Esophagus squamous epithelium (tissue), 5 donors: ENCODE measurements at places on chromosomes 5 and 9.

DNA sequence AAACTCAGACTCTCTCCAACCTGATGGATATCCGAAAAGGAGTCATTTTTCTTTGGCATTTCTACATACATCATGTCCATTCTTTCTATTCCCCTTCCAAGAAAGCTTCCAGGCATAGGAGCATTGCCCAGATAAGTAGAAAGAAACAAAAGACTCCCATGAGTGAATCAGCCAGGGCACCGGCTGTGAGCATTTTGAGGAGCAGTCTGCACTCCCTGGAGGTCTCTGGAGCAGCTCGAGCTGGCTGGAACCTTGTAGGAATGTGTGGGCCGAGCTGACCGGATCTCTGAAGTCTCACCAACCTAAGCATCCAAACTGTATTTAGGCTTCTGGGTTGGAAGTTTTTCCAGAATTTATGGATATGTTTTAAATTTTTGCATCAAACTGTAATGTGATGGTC is 161.4 kb upstream of the TRPC7 start:
- no peak for DNase-seq

- no peak for DNase-seq
Measured at GRCh38 chr5:35971186-35971877, 19.9 kb downstream of the UGT3A1 start.

GRCh38 chr5:38467353-38468040 is 88.9 kb downstream of the LIFR start:
- DNase-seq: no peak

DNA sequence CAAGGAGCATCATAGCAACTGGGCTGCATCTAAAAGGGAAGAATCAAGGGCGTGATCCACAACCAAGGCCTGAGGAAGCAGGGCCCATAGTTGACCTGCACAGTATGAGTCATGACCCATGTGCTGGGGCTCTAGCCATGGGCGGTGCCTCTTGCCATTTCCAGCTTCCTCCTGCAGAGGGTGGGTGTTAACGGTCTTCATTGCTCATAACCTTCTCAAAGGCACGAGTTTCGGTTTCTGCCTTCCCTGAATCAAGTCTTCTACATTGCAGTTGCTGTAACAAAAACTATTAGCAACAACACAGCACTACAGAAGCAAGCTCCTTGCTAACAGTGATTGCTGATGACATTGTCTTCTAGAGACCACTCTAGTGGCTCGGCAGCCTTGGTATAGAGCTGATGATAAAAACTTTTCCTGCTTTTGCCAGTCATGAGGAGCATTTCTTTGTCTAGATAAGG is 66.9 kb downstream of the CTSL start:
- no peak for DNase-seq

DNA sequence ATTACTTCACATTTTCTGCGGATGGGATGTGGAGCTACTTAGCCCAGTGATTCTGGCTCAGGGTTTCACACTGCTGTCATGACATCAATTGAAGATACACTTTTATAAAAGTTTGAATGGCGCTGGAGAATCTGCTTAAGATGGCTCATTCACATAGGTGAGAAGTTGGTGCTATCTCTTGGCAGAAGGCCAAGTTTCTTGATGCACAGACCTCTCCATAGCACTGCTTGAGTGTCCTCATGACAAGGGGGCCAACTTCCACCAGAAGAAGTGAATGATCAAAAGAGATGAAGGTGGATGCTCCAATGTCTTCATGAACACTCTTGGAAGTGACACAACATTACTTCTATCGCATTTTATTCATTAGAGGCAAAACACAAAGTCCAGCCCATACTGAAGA is 403.7 kb upstream of the CCNG1 start:
- no peak for DNase-seq

DNA sequence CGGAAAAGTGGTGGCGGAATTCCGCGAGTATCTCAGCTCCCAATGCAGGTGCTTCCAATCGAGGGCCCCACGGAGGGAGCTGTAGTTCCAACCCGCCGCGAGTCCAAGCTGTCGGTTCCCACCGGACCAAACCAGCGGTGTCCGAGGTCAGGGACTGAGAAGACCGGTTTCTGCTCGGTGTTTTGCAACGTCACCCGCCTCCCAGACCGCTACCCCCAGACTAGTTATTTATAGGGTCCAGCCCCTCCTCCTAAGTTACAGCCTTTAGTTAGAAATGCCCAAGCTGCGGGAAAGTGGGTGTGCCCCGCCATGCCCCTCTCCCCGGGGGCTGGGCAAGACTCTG is 677 bp upstream of the MYORG start:
- no peak for DNase-seq

GRCh38 chr9:12652973-12653372 is 40.2 kb upstream of the TYRP1 start:
- no peak for DNase-seq

- DNase-seq: no peak
Measured at GRCh38 chr9:32500768-32501167, 25.2 kb downstream of the RIGI start.

GRCh38 chr5:65394087-65394486 is 87.6 kb downstream of the ADAMTS6 start:
- DNase-seq: no peak

DNA sequence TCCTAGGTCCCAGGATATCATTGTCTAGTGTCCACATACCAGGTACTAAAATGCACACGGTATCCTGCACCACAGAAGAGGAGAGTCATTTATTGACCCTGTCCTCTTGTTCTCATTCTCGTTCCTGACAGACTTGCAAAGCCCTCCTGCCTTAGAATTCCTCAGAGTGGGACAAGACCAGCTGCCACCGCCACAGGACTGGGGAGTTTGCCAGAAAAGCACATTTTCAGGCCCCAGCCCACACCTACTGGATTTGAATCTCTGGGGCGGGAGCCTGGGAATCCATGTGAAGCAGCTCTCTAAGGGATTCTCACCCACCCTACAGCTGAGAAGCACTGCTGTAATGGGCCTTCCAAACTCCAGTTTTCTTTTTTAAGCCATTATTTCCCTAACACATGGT is 68.0 kb upstream of the FANCC start:
- no peak for DNase-seq

DNA sequence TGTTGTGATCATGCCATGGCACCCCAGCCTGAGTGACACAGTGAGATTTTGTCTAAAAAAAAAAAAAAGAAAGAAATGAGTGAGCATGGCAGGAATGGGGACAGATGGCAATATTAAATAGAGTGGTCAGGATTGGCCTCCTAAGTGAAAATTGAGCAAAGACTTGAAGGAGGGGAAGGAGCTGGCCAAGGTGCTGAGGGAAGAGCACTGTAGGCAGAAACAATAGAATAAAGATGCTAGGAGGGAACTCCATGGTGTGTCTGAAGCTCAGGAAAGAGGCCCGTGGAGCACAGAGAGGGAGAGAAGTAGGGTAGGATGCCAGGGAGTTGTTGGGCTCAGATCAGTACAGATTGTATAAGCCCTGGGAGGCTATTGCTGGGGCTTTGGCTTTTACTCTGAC is 64.4 kb upstream of the PCAT7 start:
- DNase-seq: no peak

DNA sequence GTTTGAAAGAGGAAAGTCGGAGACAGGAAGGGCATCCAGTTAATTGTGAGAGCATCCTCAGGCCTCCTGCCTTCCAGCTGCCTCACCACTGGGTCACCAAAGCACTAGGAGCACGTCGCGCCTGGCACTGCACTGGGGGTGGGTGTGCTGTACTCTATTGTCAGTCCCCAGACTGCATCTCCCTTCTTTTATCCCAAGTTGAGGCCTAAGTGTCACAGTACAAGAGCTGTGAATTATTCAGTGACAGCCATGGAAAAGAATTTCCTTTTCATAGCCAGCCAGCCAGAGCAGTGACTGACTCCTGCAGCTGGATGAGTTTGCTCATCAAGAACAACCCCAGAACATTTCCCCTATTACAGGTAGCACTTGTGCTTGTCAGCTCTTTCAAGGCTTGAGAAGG is 16.3 kb downstream of the CLTA start:
- DNase-seq: no peak

GRCh38 chr5:113917997-113918396 is 404.5 kb downstream of the YTHDC2 start:
- no peak for DNase-seq

DNA sequence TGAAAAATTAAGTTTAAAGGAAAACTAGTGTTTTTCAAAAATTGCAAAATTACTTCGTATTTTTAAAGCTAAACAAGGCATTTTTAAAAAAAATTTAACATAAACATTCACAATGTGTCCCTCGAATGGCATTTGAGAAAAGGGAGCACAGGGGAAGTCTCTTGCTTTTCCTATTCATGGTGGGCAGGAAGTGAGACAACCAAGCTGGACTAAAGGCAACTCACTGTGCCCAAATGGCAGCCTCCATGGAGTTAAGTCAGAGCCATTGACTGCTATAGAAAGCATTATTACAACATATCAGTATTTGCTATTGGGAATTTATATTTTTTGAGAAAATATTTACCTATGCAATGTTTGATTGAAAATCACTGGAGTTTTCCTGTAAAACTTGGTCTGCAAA is 8.3 kb downstream of the HNRNPH1 start:
- no peak for DNase-seq

DNA sequence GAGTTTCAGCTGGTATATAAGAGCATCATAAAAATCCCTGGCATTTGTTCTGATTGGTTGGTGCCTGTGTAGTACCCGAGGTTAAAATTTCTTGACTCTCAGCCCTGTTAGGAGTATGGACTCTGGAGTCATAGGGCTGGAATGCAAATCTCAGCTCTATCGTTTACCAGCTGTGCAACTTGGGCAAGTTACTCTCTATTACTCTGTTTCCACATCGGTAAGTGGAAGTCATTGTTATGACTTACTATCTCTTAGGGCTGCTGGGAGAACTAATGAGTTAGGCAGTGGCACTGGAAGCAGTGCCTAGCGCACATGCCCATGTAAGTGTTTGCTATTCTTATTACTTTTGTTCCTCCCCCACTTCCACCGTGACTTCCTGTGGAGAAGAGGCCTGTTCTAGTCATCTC is 141.6 kb downstream of the BOD1 start:
- no peak for DNase-seq

DNA sequence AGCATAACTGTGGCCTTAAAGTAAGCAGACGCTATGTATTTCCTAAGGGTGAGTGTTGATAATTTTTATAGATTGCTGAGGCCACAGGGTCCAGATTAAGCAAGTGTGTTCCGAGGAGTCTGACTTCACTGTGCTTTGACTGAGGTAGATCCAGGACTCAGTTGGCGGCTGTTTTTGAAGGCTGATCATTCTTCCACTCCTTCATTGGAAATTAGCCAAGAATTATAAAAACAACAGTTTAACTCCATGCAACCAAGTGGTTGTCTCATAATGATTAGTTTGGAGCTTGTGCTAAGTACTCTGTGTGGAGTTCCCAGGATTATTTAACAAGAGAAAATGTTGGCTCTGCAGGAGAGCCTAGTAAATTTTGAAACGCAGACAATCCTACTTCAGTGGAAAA is 19.1 kb downstream of the IQGAP2 start:
- DNase-seq: no peak

GRCh38 chr9:98993570-98993945 is 49.9 kb downstream of the COL15A1 start:
- no peak for DNase-seq
